ENCODE measurements at places on chromosomes 5 and 9.

DNA sequence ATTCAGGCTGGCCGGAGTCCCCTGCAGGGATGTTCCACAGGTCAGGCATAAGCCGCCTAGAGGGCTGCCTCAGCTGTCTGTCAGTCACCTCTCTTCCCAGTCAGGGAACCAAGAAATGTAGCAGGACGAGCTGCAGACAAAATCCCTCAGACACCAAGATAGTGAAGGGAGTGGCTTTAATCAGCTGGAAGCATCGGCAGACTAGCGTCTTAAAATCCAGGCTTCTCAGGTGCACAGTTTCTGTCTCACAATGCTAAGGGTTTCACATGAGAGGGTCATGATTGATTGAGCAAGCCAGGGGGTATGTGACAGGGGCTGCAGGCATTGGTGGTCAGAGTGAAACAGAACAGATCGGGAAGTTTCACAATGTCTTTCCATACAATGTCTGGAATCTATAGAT lies 247.2 kb downstream of the CDH10 start:
- DNase-seq, result no peak

DNA sequence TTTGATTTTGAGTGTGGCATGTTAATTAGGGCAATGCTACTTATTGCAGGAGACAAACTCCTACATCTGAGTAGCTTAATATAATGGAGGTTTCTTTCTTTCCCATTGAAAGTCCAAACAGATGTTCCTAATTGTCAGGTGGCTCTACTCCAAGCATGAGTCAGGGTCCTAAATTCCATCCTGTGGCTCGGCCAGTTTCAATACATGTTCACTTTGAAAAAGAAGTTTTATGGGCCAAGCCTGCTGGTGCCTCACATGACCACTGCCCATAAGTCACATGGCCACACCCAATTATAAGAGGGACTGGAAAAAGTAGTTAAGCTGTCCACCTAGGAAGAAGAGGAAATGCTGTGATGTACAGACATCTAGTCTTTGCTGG lies 170.4 kb downstream of the ARRDC3 start:
- no peak for DNase-seq

DNA sequence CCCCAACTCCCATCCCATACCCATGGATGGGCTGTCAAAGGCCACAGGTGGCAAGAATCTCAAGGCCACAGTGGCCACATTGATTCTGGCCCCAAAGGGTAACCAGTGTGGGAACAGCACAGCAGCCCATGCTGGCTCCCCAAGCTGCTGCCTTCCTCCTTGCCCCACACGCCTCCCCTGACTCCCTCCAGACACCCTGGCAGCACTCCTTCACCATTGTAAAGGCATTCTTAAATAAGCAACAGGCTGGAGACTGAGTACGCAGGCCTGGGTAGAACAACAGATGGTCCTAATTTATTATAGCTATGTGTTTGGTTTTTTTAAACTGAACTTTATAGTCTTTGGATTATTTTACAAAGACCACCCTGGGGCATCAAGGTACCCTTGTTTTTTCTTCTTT lies 158.8 kb downstream of the TSSK1B start:
- DNase-seq, result no peak

DNA sequence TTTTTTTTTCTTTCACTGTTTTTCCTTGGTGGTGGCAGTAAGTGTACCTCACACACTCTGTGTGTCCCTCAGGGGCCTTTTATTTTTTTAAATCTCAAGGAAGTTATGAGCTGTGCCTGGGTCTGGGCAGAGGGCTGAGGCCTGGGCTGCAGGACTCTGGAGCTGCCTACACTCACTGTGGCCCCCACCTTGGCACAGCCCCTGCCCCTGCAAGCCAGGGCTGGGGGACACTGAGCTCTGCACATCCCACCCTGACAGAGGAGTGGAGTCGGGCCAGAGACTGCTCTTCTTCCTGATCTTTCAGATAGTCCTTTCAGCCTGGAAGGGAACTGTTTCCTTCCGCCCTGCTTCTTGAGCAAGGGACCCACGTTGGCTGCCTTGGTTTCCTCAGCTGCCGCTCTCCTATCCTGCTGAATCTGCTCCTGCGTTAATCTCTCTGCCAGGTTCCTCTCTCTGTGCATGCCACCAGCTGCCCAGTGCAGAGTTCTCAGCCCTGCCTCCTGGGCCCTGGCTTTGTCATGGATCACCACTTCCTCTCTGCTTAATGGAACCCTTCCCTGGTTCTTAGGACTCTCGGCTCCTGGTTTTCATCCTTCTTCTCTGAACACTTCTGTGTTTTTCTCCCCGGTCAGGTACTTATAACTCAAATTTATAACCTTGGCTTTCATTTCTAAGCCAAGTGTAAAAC lies 502.3 kb downstream of the DIRAS2 start:
- DNase-seq, result no peak

GRCh38 chr5:57749396-57749795 lies 266.8 kb upstream of the ACTBL2 start:
- DNase-seq, result no peak

GRCh38 chr5:97918620-97919019 lies 735.6 kb upstream of the RIOK2 start:
- no peak for DNase-seq

- DNase-seq, result no peak
These were observed 249.4 kb downstream of the ACTL7B start for GRCh38 chr9:108606401-108606800.

- DNase-seq, result no peak
These were observed 101.7 kb downstream of the RANBP17 start for GRCh38 chr5:170963521-170963920.

DNA sequence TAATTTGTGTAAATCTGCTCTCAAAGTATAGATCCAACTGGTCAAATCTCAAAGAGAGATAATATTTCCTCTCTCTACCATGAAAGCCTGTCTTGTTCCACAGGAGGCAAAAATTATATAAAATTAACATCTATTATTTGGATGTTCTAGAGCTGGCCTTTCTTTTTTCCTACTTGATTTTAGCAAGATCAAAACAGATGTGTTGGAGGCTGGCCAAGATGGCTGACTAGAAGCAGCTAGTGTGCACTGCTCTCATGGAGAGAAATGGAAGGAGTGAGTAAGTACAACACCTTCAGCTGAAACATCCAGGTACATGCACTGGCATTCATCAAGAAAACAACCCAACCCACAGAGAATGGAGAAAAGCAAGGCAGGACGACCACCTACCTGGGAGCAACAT lies 298.6 kb upstream of the SLC24A2 start:
- DNase-seq, result no peak

GRCh38 chr9:84947412-84947972 lies 278.0 kb downstream of the NTRK2 start:
- DNase-seq, result no peak

DNA sequence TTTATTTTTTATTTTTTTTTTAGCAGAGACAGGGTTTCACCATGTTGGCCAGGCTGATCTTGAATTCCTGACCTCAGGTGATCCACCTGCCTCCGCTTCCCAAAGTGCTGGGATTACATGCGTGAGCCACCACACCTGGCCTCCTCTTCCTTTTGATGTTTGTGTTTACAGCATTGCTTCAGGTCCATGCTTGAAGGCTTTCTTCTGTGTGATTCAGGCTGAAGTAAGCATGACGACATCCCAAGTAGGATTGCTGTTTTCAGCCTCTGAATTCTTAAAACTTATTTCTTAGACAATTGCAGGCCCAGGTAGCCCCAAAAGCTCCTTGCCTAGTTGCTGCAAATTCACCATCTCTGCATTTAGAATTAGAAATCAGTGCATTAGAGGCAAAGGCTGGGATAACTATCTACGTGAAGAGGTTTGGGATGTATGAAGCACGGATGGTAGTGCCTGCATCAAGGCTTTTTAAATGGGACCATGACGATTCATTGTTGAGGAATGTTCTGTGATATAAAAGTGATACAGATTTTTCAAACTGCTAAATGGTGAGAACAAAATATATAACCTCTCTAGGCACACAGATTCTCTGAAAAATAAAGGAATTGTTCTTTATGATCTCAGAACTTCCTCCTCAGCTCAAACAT lies 3.0 kb upstream of the ETF1 start:
- no peak for DNase-seq

GRCh38 chr5:119319401-119319800 lies 36.4 kb upstream of the TNFAIP8 start:
- no peak for DNase-seq

GRCh38 chr9:16594787-16595186 lies 275.7 kb downstream of the BNC2 start:
- no peak for DNase-seq

GRCh38 chr5:40381676-40382363 lies 297.9 kb upstream of the PTGER4 start:
- DNase-seq, result peak; percentile 40

DNA sequence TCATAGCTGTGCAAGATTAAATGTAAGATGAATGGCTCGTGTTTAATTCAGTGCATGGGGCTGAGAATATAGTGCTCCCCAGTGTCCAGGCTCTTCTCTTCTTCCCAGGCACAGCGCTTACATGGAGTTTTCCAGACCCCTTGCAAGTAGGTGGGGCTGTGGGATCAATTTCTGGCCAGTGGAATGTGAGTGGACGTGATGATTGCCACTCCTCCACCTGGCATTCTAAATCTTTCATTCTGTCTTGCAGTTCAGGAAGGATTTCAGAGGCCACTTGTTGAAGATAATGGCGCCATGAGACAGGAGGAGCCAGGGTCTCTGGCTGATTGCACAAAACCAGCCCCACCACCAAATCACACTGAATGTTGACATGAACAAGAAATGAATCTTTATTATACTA lies 7.2 kb upstream of the PIP5K1B start:
- no peak for DNase-seq

DNA sequence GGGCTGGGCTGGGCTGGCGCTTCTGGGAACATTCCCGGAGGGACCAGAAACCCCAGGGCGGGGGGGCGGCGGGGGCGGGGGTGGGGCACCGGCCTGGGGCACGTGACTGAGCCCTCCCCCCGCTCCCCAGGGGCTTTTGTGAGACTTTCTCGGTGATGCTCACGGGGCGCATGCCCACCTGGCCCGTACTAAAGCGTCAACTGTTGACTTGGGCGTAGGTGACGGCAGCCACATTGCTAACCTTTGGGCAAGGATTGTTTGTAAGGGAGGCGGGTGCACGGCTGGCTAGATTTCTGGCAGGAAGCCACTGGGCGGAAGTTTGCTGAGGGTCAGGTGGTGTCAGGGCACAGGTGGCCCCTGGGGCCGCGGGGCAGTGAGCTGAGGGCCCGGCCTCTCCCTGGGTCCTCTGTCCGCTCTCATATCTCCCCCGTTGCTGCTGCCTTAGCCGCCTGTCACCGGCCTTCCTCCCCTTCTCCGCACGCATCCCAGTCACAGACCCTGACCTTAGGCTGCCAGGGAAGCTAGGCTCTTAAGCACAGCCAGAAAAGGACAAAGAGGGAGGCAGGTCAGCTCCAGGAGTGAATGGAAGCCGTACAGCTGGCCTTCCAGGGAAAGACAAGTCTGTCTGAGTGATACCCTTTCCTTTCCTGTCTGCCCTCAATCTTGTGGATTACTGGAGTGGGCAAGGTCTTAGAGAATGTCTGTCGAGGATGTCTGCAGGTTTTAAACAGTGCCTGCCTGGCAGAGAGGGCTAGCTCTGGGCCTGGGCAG lies 812 bp downstream of the CACFD1 start:
- peak; percentile 39 for DNase-seq

DNA sequence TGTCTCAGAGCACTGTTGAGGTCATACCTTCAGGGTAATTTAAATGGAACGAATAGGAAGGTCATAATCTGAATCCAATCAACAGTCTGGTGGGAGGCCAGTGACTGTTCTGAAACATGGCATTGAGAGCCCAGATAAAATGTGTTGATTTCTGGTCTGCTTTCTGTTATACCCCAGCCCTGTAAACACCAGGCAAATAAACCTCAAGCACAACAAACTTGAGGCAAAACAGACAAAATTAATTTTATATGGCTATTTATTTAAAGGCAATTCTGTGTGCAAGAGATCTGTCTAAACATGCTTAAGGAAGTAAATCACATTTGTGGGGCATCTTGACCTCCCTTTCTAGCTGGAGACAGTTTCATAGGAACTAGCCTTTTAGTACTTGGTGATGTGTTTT lies 140.9 kb upstream of the SPEF2 start:
- DNase-seq, result no peak

- DNase-seq, result no peak
These were observed 76.6 kb downstream of the PPIC start for GRCh38 chr5:122959740-122960445.

DNA sequence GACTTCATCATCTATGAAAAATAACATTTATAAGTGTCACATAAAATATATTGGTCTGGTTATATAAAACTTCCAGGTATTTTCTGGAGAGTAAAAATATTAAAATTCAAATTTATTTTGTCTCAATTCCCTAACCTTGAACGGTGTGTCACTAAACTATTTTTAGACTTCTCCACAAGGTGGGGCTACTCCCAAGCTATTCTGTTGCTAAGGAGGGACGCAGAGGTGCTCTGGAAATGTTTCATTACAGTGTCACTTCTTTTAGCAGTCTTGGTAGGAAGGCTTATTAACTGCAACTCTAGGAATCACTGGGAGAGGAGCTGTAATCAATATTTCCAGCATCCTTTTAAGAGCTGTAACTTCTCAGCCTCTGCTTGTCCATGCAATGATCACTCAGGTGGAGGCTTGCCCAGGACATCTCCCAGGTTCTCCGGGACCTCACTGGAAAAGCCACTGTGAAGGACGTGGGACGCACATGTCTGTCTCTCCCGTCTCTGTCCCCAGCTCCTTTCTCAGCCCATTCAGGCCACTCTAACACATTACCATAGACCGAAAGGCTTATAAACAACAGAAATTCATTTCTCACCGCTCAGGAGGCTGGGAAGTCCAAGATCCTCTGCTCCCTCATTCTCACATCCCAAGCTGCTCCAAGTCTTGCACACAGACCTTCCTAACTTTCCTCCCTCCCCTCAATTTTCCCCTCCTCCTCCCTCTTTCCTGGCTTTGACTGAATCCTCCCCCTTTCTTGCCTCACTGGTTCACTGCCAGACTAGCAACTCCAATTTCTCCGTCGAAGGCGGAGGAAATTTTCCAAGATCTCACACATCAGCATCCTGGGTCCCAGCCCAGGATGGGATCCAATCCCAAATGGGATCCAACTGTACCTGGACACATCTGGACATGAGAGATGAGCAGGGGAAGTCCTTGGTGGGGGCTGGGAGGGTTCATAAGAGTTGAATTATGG lies 32.7 kb upstream of the DNAH5 start:
- no peak for DNase-seq

GRCh38 chr9:5910413-5911057 lies 19.8 kb downstream of the MLANA start:
- DNase-seq, result no peak

GRCh38 chr9:101840694-101841188 lies 102.3 kb upstream of the GRIN3A start:
- DNase-seq, result no peak

- no peak for DNase-seq
These were observed 697.5 kb upstream of the GRAMD2B start for GRCh38 chr5:125725691-125726090.

DNA sequence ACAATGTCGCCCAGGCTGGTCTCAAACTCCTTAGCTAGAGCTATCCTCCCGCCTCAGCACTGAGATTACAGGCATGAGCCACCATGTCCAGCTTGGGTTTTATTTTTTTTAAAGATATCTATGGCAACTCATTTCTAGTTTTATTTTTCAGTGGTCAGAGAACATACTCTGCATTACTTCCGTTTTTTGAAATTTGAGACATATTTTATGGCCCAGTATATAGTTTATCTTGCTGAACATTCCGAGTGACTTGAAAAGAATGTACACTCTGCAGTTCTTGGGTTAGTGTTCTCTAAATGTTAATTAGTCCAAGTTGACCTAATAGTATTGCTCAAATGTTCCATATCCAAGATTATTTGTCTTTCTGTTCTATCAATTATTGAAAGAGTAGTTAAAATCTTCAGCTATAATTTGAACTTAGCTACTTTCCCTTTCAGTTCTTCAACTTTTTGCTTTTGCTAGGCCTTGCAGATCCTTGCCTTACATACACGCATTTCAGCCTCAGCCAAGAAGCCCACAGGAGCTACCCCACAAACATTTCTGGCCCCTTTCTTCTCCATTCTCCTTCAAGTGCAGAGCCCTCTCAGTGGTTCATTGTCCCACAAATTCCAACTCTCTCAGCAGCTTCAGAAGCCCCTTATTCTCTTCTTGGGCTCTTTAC lies 22.3 kb upstream of the SNAPC3 start:
- DNase-seq, result no peak

Measured in CD4-positive, alpha-beta T cell treated with Interleukin-4 for 4 hours (primary cell).